Nephron progenitor cell (in vitro differentiated cells): ENCODE measurements at places on chromosomes 4 and X.

DNA sequence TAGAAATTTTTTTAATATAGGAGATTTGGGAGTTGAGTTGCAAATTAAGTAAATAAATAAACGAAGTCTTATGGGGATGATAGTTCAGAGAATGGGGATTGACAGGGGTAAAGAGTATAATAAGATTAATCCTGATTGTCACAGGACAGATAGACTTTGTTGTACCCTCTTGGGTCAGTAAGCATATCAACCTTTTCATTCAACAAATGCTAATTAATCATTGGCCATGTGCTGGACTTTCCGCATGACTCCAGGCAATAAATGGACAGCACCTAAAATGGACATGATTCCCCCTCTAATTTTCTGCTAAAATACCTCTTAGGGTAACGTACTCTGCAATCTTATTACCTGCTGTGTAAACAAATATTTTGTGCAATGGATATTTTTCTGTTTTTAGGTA lies 1331.1 kb upstream of the ADGRL3 start:
- DNase-seq, result no peak

DNA sequence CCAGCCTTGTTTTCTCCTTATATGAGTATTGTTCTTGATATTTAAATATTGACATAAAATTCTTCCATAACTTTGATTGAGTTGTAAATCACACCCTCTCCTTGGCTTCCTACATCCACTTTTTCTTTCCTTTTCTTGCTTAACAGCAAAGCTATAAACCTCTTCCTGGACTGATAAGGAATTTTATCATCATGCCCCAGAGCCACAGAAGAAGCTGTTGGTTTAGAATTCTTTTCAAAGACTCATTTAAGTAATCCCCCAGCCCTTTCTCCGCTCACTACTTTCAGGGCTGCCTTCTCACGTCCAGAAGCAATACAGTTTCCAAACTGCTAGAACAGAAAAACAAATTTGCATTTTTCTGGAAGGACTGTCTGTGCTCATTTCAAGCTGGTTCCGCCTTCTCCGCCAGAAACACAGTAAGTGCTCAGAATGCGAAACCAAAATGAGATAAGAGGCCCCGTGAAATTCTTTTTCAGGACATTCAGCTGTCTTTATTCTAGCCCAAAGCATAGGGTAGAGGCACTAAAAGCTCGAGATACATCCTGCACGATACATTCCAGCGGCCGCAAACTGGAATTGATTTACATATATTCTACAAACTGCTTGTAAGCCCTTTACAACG lies 849 bp downstream of the MID1 start:
- no peak for DNase-seq

DNA sequence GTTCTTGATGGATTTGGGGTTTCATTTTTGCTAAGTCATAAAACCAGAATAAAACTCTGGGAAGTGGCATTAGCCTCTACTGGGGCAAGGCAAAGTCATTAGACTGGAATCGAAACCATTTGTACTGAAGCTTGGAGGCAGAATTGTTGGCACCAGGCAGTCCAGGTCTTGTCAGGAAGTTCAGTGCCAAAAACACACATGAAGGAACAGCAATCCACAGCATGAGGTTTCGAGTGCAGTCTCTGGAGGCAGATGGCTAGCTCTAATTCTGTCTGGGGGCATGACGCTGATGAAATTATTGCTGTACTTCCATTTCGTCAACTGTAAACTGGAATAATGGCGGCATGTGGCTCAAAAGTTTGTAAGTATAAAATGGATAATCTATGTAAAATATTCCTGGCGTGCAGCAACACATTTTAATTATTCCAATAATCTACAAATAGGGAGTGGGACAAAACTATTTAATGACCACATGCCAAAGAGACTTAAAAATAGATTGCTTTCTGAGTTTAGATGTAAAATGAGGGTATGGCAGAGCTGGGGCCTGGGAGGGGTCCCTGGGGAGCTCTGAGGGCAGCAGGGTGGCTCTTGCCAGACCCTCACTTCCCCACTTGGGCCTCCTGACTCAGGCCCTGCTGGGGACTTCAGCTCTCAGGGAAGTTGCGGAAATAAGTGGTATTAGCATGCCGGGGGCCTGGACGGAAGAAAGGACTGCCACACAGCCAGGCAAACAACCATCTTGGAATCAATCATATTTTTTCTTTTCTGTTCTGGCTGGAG lies 18.8 kb upstream of the CENPU start:
- DNase-seq, result no peak

DNA sequence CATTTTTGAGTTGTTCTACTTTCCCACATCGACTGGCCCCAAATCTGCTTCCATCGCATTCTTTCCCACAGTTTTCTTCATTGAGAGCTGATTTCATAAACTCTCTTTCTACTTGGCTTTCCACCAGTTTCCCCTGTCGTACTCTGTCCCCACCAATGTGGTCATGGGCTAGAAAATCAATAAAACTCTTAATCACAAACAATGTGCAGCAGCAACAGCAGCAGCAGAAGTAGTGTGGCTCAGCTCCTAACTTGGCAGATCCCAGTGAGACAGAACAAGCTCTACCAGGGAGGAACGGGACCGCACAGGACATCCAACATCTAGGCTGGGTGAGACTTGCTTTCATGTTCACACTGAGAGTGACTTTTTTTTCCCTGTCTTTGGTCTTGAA lies 3.1 kb upstream of the SETD7 start:
- no peak for DNase-seq

- DNase-seq, result no peak
Measured at GRCh38 chrX:32141841-32142240, 1069.5 kb downstream of the DMD start.

- no peak for DNase-seq
Measured at GRCh38 chr4:38109370-38109769, 149.2 kb downstream of the PTTG2 start.

DNA sequence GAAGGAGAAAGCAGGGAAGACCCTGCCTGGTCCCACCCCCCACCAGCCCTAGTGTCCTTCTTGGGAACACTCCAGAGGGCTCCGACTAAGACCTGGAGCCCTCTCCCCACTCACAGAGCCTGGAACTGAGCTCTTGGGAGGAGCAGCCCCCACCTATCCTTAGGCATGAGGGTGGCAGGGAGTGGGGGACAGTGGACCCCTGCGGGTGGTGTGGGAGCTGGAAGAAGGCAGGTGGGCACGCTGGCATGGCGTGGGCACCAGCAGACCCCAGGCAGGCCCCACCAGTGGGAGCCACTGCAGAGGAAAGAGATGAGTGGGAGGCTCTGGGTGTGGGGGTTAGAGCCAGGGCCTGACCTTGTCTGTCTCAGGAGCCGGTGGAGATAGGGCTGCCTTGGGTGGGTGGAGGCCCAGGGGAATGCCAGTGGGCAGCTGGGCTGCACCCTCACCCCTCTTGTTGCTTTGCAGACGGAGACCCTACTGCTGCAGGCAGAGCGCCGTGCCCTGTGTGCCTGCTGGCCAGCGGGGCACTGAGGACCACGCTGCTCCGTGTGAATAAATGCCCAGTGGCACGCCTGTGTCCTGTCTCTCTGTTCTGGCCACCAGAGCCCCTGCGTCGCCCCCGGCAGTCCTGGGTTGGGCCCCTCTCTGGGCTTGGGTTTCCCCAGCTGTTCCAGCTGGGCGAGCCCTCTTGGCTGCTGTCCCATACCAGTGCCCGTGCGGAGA lies 15.6 kb upstream of the NAT8L start:
- no peak for DNase-seq

GRCh38 chrX:140933016-140933415 lies 69.4 kb upstream of the SPANXB1 start:
- no peak for DNase-seq

GRCh38 chr4:1295405-1296055 lies 5.8 kb downstream of the MAEA start:
- DNase-seq, result no peak

DNA sequence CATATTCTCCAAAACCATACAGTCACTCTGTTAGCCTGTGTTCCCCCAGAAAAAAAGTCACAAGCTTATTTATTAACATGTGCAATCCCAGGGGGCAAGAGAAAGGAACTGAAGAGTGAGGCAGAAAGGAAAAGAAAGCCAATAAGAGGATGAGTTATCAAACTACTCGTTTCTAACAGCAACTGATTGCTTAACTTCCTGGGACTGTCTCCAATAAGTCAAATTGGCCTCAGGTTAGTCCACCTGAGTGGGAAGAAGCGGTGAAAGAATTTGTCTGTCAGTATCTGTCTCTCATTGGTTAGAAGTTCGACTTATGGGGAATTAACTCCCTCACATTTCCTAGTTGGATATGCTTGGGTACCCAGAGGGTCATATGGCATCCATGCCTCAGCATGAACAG lies 14.1 kb downstream of the F9 start:
- no peak for DNase-seq

GRCh38 chrX:15465347-15465746 lies 27.8 kb downstream of the PIR start:
- no peak for DNase-seq

DNA sequence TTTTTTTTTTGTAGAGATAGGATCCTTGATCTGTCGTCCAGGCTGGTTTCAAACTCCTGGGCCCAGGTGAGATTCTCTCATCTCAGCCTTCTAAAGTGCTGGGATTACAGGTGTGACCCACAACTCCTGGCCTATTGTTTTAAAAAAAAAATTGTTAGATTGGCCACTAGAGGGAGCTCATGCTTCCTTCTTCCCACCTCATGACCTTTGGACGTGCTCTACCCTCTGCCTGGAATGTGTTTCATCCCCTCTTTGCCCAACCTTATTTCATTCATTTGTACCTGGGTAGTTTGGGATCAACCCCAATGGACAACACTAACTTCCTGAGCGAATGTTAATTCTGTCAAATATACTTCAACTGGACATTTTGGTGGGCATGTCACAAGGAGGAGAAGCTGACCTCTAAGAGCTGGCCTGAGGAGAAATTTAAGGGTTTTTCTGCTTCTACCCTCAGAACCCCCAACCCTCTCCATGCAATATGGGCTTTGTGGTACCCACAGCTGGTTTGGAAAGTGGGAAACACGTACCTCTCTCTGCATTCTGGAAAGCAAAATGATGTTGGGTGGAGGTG lies 6.4 kb downstream of the PPEF2 start:
- no peak for DNase-seq
